Kidney tubule cell (primary cell): ENCODE measurements at places on chromosomes 2 and 18.

- no peak for DNase-seq
Measured at GRCh38 chr2:119289642-119290041, 66.0 kb downstream of the STEAP3 start.

DNA sequence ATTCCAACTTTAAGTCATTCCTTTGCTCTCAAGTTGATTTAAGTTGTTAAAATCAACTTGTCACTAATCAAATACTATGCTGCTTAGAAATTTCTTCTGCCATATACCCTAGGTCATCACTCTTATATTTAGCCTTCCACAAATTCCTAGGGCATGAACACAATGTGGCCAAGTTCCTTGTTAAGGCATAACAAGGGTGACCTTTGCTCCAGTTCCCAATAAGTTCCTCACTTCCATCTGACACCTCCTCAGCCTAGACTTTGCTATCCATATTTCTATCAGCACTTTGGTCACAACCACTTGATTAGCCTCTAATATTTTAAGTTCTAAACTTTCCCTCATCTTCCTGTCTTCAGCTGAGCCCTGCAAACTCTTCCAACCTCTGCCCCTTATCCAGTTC lies 9.9 kb upstream of the TMEM37 start:
- DNase-seq, result peak; percentile 33

DNA sequence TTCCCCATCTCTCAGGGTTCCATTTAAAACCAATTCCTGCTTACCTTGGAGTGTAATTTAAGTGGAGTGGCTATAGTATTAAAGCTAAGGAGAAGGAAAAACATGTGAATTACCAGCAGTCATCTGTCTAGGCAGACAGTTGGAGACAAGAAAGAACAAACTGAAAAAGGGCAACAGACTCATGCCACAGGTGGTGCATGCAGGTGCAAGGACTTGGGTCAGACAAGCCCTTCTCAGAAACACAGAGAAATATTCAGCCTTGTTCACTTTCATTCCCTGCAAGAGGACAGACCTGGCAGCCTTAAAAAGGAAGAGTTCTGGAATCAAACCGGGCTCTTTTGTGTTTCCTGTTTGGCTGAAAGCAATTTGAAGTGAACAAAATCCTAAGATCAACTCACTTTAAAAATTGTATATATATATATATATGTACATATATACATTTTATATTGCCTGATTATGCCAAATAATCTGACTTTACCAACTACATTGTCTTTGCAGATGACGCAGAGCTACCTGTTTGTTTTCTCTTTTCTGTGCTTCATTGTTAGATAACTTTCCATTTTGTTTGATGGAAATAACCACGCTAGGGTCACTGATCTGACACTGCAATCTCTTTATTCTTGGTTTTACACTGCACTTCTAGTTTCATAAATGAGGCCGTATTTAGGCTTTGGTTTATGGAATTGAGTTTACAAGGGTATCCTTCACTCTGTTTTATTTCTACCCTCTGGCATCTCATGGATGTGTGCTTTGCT lies 35.1 kb upstream of the VPS54 start:
- no peak for DNase-seq

- DNase-seq, result no peak
Measured at GRCh38 chr2:174902506-174903263, 102.5 kb downstream of the CHN1 start.
